ENCODE measurements at places on chromosomes 6 and 20.

GRCh38 chr6:14450133-14450504 is 332.5 kb downstream of the CD83 start:
- no peak for DNase-seq

DNA sequence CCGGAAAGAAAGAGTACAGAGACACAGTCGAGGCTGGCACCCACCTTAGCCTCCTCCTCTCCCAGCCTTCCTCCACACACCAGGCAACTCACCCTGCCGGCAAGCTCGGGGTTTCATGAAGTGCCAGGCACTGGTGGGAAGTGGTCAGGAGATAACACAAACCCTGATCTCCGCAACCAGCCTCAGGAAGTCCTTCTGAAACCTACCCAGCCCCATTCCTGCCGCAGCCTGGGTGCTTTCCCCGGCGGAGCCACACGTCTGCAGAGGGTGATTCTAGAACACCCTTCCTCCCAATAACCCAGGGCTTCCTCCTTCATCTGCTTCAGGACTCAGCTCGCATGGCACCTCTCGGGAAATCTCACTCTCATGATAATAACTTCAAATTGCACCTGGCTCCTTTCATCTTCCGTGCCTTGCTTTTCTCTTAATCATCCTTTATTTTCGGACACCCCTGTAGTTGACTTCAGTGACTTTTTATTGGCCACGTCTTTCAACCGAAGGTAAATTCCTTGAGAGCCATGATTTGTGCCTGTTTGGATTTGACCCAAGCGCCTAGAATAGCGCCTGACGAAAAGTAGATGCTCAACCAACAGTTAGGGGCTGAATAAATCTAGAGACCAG is 8.7 kb upstream of the HLA-E start:
- DNase-seq: peak; percentile 66

GRCh38 chr20:45459606-45460005 is 9.9 kb upstream of the WFDC2 start:
- DNase-seq: no peak

DNA sequence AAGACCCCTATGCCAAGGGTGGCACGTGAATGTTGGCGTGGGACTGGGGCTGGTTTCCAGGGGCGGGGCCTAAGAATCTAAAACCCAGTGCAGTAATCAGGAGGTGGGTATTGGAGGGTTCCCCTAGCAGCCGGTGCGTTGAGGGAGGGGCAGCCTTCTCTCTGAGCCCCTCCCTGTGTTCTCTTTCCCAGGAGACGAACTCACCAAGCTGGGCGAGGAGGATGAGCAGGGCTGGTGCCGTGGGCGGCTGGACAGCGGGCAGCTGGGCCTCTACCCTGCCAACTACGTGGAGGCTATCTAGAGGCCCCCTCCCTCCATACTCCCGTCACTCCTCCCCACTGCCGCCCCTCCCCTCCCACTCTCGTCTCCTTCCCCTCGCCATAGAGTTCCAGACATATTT is 23.9 kb downstream of the SPDEF start:
- DNase-seq: no peak

DNA sequence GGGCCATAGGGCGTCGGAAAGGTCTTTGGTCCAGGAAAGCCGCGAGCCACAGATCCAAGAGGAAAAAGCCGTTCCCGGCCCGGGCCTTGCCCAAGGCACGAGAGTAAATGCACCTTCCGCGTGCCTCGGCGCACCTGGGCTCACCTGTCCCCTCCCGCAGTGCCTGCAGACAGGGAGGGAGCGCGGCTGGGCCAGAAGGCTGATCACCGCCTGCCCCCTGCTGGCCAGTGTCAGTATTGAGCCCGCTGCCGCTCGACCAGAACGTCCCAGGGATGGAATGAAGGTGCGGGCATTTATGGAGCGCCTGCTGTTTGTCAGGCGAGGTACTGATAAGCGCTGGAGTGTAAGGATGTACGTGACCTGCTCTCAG is 679 bp upstream of the LPIN3 start:
- peak; percentile 47 for DNase-seq

GRCh38 chr6:169224185-169224695 is 29.4 kb downstream of the THBS2 start:
- no peak for DNase-seq

DNA sequence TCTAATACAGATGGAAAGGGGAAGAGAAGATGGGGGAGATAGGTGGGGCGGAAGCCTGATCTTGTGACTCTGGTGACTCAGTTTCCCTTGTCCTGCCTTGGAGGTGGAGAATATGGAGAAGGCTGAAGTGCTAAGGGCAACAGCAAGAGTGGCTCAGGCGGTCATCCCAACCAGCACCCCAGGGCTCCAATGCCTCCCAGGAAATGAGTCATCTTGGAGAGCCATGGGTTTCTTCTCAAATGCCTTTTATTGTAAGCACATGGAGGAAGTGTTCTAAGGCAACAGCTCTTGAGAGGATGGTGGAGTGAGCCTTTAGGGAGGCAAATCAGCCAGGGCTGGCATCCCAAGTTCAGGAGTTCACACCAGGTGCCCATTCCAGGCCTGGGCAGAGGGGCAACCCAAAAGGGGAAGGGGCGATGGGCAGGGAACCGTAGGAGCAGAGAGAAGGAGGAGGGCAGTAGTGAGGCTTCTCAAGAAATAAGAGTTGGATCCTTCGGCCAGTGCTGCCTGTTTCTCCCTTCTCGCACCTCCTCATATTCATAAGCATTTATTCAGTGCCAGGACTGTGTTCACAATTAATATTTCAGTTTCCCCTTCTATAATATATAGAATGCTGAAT is 13.2 kb upstream of the AHCY start:
- no peak for DNase-seq

DNA sequence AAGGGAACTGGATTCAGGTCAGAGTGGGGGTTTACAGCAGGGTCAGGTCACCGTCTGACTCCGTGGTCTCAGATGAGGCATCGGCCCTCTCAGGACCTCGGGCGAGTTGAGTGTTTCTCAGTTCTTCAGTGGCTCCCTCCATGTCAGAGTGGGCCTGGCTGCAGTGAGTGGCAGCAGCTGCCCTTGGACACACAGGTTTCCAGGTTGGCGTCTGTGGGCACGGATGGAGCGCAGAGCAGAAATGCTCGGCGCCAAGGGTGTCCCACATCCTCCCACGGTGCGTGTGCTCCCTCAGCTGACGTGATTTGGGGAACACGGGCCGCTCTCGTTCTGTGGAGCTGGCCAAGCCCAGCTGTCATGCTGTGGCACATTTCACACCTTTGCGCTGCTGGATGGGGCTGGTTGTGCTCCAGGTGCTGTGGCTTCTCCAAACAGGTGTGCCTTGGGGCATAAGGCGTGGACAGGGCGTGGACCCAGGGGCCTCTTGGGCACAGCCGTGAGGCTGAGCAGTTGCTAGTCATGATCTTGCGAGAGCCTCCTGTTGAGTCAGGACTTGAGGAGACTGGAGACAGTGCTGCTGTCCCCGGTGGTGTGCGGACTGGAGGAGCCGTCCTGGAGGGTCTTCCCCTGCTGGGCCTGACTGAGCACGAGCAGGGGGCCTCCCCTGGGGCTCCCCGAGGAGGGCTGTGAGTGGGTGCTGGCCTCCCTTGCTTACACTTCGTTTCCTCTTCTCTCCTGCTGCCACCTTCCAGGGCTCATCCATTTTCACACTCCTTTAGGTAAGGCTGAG is 9.5 kb upstream of the DNAJC5 start:
- DNase-seq: no peak

DNA sequence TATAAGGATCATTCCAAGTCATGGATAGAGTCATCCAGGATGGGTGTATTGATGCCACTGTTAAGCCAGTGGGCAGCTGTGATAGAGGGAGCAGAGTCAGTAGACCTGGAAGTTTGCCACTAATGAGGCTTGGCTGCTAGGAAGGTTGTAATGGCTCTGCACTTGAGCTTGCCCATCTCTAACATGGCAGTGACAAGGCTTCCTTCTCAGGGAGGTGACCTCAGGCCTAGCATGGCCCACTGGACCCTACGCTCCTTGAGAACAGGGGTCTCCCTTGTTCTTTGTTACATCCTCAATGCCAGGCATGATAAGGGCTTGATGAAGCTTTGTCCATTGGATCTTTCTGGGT is 155.1 kb downstream of the CD83 start:
- no peak for DNase-seq

DNA sequence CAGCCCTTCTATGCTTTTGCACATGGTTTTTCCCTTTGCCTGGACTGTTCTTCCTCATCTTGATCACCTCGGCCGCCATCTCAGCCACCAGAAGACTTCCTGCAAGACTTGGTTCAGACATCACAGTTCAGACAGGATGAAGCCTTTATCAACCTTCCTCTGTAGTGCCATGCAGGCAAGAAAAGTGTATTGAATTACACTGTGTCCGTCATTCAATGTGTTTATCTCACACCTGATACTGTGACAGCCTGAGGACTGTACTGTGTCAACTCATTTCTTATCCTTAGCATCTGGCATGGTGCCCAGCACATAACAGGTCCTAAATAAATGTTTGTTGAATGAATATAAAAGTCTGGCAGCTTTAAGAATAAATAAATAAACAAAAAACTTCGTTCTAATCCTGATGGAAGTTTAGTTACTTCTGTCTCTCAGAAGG is 133.3 kb upstream of the MAN1A1 start:
- DNase-seq: no peak

- no peak for DNase-seq
These were observed 14.3 kb downstream of the PCMTD2 start for GRCh38 chr20:64269604-64270411.

DNA sequence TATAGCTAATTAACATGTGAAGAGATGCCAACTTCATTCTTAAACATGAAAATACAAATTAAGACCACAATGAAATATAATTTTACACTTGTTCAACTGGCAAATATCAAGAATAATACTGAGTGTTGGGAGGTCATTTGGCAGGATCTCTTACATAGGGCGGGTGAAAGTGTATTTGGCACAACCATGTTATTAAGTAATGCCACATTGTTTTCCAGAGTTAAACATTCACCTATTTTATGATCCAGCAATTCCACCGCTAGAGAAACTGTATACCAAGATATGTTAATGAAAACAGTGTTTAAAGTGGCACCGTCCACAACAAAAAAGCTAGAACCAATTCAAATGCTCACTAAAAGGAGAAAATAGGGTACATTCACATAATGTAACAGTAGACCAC is 14.1 kb downstream of the MOCS1 start:
- no peak for DNase-seq

GRCh38 chr20:36145877-36146707 is 8.4 kb upstream of the EPB41L1 start:
- DNase-seq: no peak
